ENCODE measurements at places on chromosomes 1 and 21.
A peak's percentile ranks its signal among the peaks of the same experiment; 100 is the strongest.

- DNase-seq = peak; percentile 28
Observed at GRCh38 chr1:245797592-245798348, 643.0 kb downstream of the KIF26B start.

DNA sequence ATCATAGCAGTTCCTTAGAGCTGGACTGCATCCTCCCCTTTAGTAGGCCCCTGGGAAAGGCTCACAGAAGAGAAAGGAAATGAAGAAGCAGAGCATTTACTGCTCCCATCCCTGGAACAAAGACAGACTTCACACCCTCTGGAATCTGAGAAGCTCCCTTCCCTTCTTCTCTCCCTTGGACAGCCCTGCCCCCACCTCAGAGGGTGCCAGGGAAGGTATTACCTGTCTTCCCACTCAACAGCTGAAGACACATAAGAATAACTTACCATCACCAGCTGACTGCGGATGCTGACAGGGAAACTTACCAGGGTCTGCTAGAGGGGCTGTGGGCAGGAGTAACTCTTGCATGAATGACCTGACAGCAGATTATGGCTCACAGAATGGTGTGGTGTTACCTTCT is 14.1 kb upstream of the FAAH start:
- no peak for DNase-seq

GRCh38 chr1:39205102-39205780 is 746 bp downstream of the MACF1 start:
- DNase-seq = peak; percentile 79

GRCh38 chr1:8061210-8061609 is 35.1 kb upstream of the ERRFI1 start:
- DNase-seq = no peak

DNA sequence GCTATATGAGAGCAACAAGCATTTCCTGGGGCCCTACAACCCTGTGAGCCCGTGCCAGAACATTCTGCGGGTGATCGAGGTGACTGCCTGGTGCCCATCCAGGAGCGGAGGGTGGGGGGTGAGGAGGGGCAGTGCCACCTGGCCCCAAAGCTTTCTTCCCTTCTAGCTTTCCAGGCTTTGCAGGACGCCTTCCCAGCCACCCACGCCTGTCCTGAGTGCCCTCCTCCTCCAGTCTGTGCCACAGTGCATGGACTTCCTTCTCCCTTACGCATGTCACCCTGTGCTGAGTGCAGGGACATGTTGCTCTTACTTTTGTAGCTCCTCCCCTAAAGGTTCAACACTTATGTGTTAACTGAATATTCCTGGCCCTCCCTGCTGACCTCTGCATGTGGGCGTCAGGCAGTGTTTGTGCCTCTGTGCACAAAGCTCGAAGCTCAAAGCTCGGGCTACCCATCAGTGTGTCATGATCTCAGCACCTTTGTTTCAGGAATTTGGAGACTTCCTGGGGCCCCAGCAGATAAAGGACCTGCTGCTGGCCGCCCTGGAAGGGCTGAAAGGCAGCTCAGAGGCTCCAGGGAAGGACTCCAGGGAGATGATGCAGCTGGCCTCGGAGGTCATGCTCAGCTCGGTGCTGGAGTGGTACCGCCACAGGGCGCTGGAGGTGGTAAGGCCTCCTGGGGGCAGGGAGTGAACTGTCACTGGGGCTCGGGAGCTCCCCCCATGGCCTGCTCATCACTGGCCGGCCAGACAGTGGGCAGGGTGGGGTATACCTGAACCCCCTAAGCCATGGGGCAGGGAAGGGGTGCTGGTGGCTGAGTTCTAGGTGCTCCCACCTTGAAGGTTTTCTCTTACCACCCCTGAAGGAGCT is 36.7 kb upstream of the TTC4 start:
- no peak for DNase-seq

DNA sequence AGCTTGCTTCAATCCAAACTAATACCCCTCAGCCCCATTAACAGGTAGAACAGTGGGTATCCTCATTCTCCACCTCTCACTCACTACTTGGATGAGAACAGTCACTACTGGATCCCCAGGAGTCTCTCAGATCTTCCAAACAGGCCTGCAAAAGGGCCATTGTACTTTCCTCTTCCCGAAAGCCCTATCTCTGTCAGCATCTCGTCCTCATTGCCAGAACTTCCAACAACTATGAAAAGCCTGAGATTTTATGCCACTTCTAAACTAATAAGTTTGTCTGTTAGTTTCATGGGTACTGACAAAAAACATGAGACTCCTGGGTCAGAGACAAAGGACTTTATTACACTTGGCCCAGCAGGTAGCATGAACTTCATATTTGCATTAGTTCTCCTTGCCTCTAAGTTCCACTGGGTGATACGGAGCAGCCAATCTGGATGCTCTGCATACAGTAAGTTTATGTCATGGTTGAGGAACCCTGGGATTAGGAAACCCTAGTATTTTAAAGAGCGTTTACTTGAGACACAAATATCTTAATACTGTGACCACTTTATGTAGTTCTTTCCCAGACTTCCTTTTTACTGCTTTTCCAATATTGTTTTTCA is 38.1 kb downstream of the VANGL2 start:
- no peak for DNase-seq

DNA sequence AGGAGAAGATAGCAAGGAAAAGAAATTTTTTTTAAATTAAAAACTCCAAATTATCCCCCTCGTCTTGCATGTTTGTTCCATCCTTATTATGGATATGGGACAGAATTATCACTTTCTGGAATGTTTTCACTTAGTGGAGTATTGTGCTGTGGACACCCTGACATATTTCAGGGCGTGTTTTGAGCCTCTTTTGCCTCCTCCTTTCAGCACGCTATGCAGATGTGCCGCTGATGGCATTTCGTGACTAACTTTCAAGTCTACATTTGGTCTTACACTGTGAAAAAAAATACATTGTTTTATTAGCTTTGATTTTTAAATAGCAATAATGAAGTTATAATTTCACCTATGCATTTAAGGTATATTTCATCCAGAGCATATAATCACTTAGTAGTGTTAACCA is 738.7 kb downstream of the LTN1 start:
- no peak for DNase-seq

GRCh38 chr1:181592255-181592859 is 109.0 kb downstream of the CACNA1E start:
- no peak for DNase-seq

- DNase-seq = peak; percentile 82
Observed at GRCh38 chr1:160083968-160084770, 2.8 kb downstream of the KCNJ9 start.

- DNase-seq = no peak
Observed at GRCh38 chr1:175848329-175848728, 104.9 kb upstream of the TNR start.

- DNase-seq = no peak
Observed at GRCh38 chr1:76826072-76826845, 41.0 kb upstream of the ST6GALNAC5 start.

- no peak for DNase-seq
Observed at GRCh38 chr21:27550287-27550686, 583.4 kb upstream of the ADAMTS5 start.

- DNase-seq = no peak
Observed at GRCh38 chr1:70617728-70618127, 206.7 kb downstream of the CTH start.

GRCh38 chr1:207579436-207579799 is 65.5 kb upstream of the CR1L start:
- peak; percentile 47 for DNase-seq

DNA sequence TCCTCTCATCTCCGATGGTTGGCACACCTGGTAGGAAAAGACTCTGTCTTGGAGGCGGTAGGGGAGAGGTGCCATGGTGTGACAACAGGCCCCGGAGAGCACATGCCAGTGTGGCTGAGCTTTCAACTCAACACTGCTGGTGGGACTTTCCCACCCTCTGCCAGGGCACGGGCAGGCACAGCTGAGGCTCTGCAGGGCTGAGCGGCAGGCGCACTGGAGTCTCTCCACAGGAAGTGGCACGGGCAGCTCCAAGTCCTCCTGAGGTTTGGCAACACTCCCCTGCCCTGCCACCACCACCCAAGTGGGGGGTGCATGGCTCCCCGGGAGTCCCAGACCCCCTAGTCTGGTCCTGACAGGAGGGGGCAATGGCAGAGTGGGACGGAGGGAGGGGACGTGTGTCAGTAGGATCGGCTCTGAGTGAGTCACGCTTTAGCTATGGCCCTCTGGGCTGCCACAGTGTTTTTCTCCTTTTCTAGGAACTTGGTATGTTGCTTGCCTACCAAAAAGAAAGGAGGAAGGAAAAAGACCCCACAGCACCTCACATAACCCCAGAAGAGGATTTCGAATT is 27.3 kb upstream of the EVA1B start:
- DNase-seq = peak; percentile 66

DNA sequence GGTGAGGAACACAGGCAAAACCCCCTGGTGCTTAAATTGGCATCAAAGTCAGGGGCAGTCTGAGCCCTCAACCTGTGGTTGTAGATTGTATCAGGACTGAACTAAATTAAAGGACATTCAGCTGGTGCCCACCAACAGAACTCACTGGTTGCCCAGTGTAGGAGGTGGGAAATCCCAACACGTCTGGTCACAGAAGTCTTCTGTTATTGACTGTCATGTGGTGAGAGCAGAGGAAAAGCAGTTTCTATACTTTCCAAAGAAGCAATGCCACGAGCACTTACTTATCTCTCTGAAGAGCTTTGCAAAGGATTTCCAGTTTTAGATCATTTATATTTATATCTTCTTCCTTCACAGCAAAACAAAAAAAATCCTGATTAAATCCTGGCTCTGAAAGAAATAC is 15.0 kb upstream of the ACTA1 start:
- DNase-seq = no peak

GRCh38 chr1:231563247-231563646 is 34.8 kb downstream of the TSNAX start:
- no peak for DNase-seq

GRCh38 chr1:64209221-64209620 is 5.8 kb downstream of the UBE2U start:
- DNase-seq = no peak

DNA sequence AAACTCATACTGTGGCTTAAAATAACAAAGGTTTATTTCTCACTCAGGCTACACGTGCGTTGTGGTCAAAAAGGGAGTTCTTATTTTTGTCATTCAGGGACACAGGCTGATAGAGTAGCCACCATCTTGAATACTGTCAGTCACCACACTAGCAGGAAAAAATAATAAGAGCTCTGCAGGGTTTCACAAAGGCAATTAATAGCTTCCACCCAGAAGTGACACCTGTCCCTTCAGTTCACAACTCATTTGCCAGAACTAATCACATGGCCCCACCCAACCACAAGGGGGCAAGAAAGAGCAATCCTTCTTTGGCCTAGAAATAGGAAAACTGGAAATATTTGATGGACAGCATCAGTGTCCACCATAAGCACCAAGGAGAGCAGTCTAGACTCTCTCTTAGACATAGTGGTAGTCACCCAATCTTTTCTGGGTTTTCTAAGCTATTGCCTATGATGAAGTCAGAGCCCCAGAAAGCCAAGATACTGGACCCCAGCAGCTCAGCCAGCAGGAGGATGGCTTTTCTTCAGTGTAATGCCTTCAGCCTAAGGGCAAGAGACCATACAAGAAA is 8.2 kb downstream of the HAPLN2 start:
- peak; percentile 43 for DNase-seq

DNA sequence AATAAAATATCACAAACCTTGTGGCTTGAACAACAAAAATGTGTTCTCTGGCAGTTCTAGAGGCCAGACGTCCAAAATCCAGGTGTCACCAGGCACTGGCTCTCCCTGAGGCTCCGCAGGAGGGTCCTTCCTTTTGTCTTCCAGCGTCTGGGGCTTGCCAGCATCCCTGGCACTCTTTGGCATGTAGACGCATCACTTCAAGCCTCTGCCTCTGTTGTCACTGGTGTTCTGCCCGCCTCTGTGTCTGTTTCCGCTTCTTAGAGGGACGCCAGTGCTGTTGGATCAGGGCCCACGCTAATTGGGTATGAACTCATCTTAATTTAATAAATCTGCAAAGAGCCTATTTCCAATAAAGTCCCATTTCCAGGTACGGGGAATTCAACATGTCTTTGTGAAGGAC is 273.7 kb upstream of the C1orf174 start:
- DNase-seq = no peak

DNA sequence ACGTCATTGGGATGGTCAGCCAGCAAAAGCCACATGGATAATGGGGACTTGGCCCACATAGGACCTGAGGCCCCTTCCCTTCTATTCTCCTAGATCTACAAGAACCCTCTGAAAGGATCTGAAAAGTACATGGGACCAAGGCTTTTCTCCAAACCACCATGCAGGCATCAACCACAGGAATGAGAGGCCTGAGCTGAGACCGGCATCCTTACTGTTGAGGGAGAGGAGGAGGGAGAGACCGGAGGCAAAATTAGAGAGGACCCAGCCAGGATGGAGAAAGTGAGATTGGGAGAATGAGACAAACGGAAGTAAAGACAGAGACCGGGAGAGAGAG is 281.7 kb downstream of the RRAGC start:
- DNase-seq = no peak

- no peak for DNase-seq
Observed at GRCh38 chr1:44012404-44012803, 18.9 kb downstream of the SLC6A9 start.

Measured in activated CD4-positive, alpha-beta T cell treated with anti-CD3 and anti-CD28 coated beads for 48 hours (primary cell).